ENCODE measurements at places on chromosomes 16 and 17. TPM values are rescaled to one million over a fixed set of nuclear protein-coding genes. Genes with fewer than 3 reads are reported as not detected.
A peak's percentile ranks its signal among the peaks of the same experiment; 100 is the strongest.

DNA sequence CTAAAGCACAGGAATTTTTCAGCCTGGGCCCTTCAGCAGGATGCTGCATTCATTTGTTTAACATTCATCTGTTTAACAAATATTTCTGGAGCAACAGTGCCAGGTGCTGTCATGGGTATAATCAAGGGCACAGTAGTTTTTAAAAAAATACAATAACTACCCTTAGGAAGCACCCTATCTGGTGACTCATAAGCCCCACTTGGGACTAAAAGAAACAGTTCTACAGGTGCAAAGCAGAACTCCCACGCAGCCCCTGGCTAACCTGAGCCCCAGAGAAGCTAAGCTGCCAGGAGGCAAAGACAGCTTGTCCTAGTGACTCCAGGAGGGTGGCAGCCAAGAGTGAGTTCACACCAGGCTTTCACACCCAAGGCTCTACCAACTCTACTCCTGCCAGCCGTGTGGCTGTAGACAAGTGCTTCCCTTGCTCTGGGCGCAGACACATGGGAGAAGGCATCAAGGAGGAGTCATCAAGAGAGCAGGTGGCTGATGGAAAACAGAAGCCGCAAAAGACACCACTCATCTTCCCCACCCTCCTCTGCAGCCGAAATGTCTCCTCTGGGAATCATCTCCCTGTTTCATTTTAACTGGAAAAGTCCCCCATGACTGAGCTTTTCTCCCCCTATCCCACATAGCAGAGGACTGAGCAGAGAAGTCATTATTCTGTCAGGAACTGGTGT lies 14.4 kb downstream of the CUEDC1 start:
- DNase-seq: no peak

Gene CES5A
- total RNA-seq: 0.26 TPM

Gene MEIOC
- 0.10 TPM for total RNA-seq

Gene FBXW10
- total RNA-seq: 0.08 TPM

Gene CALB2
- total RNA-seq: 25.9 TPM

DNA sequence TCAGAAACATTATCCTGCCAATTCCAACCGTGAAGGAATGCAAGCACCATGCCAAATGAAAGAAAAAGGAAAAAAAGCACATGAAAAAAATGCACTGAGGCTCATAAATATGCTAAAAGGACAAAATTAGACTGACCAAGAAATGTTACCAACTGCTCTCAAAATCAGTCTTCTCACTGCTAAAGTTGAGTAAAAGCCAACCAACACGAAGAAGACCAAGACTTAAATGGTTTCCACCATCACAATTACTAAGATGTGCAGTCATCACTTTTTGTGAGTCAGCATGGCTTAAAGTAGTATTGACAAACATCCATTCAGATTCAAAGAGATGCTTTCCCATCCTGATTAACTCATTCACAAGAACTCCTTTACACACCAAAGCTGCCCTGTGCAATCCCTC lies 16.4 kb downstream of the CDYL2 start:
- DNase-seq: no peak

- DNase-seq: no peak
Observed at GRCh38 chr16:31072540-31073141, 1.4 kb downstream of the ZNF668 start.

Gene MEIOB
- total RNA-seq: 0.18 TPM

DNA sequence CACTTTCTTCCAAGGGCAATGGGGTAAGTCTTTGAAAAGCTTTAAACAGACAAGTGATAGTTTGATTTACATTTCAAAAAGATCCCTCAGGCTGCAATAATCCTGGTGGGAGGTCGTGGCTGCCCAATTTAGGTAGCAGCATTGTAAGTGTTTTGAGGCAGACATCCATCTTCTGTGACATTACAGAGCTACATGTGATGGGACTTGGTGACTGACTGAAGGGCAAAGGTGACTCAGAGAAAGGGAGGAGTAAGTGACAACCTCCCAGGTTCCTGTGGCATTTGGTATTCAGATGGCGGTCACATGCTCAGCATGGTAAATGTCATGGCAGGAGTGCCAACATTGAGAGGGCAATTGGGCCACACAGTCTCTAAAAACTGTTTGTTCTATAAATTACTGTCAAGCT lies 26.5 kb downstream of the STAT3 start:
- no peak for DNase-seq

DNA sequence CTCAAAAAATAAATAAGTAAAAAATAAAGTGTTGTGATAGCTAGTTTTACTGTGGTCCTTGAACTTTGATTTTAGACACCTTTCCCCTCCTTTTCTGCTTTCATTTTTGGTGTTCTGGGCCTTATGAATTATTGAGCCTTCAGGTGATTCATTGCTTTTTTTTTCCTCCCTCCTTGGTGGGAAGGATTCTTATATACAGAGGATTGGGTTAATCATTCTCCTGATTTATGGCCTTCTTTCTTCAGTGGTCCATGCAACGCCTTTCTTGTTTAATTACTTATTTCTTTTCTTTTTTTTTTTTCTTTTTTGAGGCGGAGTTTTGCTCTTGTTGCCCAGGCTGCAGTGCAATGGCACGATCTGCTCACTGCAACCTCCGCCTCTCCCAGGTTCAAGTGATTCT lies 8.0 kb upstream of the MYL4 start:
- no peak for DNase-seq

DNA sequence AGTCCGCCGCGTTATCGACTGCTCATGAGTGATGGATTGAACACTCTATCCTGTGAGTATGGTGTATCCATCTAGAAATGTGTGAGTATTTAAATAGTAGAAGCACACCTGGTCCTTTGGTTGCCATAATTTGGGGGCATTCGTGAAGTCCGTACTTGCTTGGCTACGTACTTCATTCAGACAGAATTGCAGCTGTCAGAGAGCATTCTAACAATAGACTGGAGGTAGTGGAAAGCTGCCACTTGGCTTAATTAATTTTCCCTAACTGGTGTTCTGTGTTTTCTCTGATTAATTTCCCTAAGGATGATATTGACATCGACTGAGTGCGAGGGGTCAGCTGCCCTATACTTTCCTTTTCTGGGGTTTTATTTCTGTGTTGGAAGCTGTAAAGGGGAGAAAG lies 14.1 kb downstream of the RPA1 start:
- no peak for DNase-seq

DNA sequence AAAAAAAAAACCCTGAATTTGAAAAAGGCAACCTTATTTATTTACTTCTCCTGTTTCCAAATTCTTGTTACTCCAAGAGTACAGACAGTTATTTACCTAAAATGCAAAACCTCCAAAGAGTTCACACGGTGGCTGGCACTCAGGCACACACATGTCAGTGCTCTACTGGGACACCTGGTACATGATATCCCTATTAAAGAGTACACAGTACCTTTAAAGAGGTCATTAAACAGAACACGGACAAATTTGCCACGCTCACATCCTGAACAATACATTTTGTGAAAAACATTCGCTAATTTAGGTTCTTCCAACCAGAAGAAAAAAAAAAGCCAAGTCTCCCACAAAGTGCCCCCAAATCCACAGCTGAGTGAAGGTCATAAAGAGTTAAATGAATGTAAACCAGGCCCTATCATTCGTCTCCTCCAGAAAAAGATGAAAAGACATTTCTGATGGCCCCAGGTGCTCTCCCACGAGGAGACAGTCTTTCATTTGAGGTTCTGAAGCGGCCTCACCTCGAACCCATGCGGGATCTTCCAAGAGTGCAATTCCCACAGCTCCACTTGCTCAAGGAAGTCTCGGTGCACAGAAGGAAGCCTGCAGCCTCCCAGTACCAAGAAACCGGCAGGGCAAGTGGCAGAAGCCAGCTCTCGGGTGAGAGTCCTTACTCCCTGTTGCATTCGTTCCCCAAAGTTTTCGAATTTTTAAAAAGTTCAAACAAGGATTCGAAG lies 993 bp downstream of the ERN1 start:
- peak; percentile 42 for DNase-seq

DNA sequence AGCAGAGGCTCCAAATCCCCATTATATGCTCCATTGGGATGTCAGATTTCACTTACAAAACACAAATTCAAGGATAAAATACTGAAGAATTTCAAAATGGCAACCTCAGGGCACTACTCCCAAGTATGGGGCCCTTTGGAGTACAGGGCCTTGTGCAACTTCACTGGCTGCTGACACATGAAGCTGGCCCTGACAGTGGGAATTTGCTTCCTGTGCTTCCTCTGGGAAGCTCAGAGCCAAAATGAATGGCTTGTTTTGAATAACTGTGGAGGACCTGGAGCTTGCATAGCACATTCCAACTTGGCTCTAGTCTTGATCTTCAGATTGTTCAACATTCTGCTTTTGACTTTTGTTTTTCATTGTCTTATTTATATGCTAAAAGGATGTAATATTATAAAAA lies 52.3 kb upstream of the HNF1B start:
- DNase-seq: no peak

DNA sequence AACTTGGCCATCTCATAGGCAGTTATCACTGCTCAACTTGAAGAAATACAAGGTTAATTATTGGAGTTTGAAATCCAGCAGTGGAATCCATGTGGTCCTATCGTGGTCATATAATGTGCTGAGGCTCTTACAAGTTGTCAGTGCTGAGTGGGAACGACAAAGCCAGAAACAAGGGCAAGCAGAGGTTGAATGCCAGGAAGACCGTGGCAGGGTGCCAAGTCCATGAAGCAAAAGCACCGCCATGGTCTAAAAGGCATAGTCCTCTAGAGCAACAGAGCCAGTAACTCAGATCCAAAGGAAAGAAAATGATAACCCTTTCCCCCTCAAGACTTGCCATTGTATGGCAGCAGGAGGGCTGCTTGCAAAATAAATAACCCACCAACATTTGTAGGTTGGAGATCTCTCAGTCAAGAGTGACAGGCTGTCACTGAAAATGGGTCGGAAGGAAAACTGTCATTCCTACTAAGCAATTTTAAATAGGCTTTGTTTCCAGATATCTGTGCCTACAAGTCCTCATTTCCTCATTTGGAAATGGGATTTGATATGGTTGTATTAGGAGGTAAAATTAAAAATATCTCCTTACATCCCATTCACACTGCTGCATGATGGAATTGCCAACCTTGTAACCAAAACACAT lies 36.4 kb upstream of the HSBP1 start:
- peak; percentile 77 for DNase-seq

DNA sequence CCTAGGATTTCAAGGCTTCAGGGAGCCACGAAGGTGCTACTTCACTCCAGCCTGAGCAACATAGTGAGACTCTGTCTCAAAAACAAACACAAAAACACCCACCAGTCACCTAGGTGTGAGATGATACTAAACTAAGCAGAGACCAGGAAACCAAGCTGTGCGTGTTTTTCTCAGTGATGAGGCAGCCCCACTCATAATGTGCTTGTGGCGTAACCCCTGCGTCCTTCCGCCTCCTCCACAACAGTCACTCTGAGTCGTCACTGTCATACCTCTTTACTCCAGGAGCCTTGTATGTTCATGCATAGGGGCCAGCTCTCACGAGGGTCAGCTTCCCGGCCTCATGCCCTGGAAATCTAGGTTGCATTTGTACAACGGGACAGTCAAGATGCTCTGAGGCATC lies 31.1 kb upstream of the SLC47A1 start:
- DNase-seq: no peak

GRCh38 chr17:49931416-49932137 lies 37.4 kb upstream of the DLX4 start:
- DNase-seq: no peak

Gene OR1F1
- total RNA-seq: not detected

- peak; percentile 44 for DNase-seq
Observed at GRCh38 chr17:1999557-2000251, 25.4 kb downstream of the RTN4RL1 start.

Gene KRTAP9-4
- total RNA-seq: not detected

Gene TMEM238L
- total RNA-seq: not detected

- DNase-seq: no peak
Observed at GRCh38 chr17:64190472-64190871, 60.5 kb upstream of the ERN1 start.

DNA sequence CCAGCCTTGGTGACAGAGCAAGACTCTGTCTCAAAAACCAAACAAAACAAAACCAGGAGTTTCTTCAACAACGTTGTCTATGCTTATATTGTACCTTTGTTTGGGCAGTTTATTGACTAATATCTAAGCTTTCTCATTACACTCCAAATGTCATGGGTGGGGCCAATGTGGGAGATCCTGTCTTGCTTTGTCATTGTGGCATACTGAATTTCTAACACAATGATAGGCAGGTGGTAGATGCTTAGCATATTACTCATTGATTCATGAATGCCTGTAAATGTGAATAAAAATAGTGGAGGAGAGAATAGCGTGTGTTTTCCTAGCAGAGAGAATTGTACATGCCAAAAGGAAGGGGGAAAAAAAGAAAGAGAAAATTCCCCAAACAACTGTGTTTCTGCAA lies 802.5 kb upstream of the EEF2KMT start:
- no peak for DNase-seq

GRCh38 chr17:44960691-44961090 lies 7.4 kb downstream of the C1QL1 start:
- no peak for DNase-seq

Gene TLK2
- total RNA-seq: 25.5 TPM

- DNase-seq: no peak
Observed at GRCh38 chr16:29665294-29666077, 2.4 kb downstream of the SPN start.

DNA sequence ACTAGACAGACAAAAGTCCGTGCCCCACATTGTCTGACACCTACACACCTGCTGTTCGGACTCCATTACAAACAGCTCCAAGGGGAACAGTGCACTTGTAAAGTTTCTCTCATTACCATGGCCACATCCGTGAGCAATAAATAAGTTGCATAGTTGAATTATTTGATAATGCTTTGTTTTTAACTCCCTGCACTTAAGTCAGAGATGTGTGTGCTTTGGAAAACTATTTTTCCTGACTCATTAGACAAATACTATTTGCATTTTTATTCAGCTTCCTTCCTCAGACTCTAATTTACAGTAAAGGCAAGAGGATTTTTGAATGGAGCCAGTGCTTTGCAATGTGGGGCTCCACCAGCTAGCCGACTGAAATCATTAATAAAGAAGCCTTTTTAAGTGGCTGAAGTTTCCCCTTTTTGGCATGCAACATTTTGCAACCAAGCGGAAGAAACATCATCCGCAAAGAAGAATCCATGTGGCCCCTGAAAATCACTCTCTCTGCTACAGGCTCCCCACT lies 6.5 kb upstream of the CCL2 start:
- no peak for DNase-seq

Gene TPSB2
- 18.9 TPM for total RNA-seq

DNA sequence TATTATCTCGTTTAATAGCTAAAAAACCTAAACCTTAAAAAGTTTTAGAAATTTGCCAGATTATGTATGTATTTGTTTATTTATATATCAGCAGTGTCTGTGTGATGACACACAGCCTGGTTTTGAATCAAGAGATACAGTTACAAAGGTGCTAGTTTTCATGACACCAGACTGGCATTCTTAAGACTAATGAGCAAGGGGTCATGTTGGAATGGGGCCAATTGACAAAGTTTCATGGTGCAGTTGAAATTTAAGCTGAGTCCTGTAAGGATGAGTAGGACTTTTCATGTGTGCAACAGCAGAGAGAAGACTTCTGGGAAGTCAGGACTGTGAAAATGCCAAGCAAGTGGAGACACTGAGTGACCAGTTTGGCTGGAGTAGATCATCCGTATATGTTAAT lies 3.2 kb upstream of the KRT10 start:
- no peak for DNase-seq
